BJ (cell line): ENCODE measurements at places on chromosomes 5 and 9.

DNA sequence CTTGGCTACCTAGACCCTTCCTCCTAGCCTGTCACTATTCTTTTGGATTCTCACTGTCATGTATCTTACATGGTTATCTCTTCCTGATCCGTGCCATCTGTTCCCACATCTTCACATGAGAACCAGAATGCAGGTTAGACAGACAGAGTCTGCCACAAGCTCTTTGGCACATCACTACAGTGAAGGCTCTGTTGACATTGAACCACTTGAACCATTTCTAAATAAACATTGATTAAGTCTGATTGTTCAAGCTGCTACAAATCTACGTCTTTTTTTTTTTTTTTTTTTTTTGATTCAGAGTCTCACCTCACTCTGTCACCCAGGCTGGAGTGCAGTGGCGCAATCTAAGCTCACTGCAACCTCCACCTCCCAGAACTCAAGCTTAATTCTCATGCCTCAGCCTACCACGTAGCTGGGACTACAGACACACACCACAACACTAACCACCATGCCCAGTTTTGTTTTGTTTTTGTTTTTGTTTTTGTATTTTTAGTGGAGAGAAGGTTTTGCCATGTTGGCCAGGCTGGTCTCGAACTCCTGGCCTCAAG is 85.1 kb upstream of the LRRTM2 start:
- no peak for DNase-seq

DNA sequence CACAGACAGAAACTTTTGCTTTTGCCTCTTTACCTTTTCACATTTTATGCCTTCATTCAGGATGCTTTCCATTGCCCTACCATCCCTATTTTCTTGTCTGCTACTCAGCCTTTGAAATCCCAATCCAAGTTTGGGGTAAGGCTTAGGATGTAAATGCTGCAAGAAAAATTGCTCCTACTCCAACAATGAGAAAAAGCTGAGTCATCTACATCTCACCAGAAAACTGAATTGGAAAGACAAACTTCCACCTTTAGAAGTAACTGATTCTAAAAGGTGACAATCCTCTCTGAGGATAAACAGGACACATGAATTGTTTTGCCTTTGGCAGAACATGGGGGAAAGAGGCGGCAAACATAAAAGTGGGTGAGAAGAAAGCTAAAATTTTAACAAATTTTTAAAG is 295.6 kb downstream of the NR2F1-AS1 start:
- DNase-seq, result no peak

DNA sequence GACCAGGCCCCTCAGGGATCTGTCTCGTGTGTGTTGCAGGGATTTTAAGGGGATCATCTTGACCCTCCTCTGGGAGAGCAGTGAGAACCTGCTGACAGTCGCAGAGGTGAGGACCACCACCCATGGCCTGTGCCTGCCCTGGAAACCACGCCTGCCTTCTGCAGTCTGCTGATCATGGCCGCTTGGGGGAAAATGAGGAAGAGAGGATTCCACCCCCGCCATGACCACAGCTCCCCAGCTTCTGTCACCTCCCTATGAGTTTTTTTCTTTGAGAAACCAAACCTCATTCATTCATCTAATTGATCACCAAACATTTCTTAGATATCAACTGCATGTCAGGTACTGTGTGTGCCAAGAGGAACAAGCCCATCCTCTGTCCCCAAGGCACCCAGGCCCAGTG is 46.3 kb upstream of the TDRD7 start:
- no peak for DNase-seq

- no peak for DNase-seq
These were observed 11.7 kb upstream of the OR13D1 start for GRCh38 chr9:104682642-104683041.

DNA sequence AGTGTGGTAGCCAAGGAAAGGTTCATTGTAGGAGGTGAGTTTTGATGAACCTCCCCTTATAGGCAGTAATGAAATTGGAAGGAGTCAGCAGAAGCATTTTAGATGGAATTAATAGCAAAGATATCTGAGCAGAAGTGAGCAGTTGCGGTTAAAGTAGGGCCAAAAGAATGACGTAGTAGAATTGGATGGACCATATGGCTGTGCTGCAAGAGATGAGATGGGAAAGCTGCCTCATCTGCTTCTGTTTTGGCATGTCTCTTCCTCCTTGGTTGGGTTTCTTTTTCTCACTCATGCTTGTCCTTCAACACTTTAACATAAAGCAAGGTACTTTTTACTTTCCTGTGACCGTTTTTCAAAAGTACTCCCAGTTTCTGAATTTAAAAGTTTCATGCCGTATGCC is 55.8 kb downstream of the AQP7 start:
- DNase-seq, result no peak

GRCh38 chr9:93673021-93673838 is 96.8 kb downstream of the PHF2 start:
- no peak for DNase-seq

DNA sequence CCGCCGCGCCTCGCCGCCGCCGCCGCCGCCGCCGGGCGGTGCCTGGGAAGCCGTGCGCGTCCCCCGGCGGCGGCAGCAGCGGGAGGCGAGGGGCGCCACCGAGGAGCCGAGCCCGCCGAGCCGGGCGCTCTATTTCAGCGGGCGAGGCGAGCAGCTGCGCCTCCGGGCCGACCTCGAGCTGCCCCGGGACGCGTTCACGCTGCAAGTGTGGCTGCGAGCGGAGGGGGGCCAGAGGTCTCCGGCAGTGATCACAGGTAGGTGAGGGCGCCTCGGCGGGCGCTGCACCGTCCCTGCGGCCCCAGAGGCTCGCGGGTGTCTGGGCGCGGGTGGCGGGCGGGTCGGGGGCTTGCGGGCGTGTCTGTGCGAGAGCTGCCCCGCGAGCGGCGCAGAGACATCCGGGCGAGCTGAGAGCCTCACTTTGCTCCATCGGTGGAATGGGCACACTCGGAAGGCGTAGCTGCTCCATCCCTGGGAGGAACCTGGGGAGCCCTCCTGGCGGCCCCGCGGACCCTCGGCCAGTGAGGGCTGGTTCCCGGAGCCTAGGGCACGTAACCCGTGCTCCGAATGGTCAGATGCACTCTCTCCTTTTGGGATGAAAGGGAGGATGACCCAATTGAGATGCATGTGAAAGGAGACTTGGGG is 864 bp downstream of the PAPPA start:
- DNase-seq, result no peak

DNA sequence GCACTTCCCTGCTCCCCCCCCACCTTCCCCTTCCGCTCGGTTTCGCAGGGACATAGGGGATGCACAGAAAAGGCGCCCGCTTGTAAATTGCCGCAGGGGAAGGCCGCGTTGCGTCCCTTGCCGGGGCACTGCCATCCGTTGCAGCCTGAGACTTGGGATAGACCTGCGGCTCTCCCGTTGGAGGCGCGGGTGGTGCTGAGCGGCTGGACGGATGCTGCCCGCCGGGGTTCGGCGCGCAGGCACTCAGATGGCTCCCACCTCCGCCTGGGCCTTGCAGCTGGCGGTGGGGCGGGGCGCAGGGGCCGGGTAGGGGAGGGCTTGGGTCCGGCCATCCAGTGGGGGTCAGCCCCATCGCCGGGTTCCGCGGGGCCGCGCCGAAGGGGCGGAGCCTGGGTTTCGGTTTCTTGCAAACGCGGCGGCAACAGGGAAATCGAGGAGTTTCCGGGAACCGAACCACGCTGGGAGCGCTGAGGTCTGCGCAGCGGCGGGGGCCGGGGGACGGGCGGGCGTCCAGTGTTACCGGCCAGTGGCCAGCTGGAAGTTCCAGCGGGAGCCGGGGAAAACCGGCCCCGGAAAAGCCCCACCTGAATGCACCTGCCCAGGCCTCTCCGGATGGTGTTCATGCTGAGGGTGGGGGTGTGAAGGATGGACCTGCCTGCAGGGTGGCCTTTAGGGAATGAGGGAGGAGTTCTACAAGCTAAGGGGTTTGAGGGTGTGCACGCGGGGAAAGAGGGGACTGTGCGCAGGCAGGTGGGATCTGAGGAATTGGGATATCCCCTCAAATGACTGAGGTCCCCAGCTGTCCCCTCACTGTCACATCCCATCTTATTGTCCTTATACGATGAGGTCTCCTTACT is 6.3 kb upstream of the IRF1 start:
- DNase-seq, result no peak

GRCh38 chr9:37210737-37211523 is 90.6 kb downstream of the ZCCHC7 start:
- DNase-seq, result no peak

DNA sequence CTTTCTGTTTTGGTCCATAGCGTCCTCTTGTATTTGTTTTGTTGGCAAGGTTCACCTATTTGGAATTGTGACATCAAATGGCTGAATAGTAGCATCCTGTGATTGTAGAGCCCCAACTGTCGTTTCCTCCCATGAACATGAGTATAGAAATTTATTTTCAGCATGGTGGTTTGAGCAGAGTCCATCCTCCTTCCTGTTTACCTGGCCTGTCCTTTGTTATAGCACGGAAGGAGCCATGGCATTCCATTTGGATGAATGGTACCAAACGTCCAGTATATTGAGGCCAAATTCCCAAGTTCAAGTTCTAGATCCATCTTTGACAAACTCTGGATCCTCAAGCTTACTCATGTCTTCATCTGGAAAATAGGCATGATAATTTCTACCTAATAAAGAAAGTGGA is 16.8 kb downstream of the RASGRF2 start:
- no peak for DNase-seq

DNA sequence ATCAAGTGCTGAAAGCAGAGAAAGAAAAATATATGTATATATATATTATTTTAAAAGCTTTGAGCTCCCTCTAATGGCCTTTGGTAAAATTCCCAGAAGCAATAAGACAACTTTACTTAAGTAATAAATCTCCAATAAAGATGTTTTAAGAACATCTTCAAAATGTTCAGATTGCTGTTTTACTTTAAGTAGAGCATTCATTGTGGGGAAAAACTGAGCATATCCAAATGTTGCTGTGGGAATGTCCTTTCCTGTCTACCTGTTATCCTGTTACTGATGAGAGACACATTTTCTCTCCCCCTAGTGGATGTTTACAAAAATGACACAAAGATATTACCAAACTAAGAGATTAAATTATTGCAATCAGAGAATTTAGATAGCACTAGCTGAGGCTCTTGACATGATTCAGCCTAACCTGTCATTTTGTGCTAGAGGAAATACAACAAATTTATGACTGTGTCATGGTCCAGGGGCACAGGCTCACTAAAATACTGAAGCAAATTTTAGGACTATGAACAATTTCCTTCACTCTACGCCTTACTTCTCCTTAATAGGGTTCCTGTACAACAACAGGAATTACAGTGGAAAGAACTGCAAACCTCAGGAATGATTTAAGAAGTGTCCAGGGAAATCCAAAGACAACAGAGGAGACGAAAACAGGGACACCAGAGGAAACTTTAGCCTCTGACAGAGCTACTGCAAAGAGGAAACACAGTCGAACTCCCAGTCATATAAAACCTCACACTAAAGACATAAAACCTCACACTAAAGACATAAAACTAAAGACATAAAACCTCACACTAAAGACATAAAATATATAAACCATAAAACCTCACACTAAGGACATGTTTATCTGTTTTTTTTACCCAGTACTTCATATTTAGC is 24.3 kb upstream of the PRRC1 start:
- DNase-seq, result peak; percentile 13

- DNase-seq, result no peak
These were observed 159.8 kb downstream of the FBN2 start for GRCh38 chr5:128378196-128378595.

DNA sequence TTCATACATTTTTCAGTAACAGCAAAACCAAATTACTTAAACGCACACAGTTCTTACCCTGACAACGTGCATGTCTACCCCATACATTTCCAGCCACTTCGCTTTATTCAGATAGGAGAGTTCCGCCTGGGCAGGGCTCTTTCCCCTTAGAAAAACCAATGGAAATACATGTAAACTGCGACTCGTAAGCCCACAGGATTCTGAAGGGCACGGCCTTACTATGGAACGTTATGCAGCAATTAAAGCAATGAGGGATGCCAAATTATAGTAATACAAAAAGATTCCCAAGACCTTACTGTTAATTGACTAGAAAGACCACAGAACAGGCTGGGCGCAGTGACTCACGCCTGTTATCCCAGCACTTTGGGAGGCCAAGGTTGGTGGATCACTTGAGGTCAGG is 64.5 kb downstream of the EPB41L4B start:
- DNase-seq, result no peak

DNA sequence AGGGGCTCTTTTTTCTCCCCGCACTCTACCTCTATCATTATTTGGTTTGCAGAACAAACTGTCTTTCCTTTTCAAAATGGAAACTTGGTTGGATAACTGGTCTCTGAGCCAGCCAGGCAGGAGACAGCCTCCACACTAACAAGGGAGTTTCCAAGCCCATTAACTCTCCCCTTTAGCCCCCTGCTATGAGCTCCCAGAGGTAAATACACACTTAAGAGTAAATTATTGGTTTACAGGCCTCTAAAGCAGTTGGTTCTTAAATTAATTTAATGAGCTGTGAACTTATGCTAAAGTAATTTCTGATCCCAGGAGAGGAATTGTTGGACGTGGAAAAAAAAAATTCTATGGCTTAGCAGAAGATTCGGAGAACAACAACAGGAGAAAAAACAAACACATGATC is 30.3 kb downstream of the EPB41L4A start:
- no peak for DNase-seq

DNA sequence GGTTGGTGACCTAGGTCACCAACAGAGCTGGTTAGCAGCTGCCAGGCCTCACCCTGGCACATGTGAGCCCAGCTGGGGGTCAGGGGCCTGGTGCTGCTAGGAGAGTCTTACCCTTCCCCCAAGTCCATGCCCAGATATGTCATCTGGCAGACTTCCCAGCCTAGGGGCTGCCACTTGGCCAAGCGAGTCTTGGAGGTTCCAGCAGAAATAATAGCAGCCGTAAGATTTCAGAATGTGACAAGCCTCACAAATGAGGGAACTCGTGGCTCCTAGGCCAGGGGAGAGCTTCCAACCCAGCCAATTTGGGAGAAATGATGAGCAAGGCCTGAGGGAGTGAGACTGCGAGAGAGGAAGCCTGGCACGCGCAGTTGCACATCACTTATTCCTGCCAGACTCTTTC is 11.1 kb downstream of the URM1 start:
- DNase-seq, result no peak
